Central memory CD8-positive, alpha-beta T cell (primary cell): ENCODE measurements at places on chromosomes 13 and 19.

DNA sequence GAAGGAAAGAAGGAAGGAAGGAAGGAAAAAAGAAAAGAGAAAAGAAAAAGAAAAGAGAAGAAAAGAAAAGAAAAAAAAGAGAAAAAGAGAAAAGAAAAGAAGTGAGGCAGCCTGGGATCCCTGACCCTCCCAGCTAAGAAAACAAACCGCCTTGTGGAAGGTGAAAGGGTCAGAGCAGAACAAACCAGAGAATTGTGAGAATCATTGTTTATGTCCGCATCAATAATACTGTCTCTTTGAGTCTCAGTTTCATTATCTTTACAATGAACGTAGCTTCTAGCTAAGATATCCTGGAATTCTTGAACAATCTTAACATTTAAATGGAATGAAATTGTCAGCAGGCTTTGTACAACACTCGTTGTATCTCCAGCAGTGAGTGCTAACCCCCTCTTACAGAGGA lies 66.4 kb upstream of the SERP2 start:
- no peak for DNase-seq

DNA sequence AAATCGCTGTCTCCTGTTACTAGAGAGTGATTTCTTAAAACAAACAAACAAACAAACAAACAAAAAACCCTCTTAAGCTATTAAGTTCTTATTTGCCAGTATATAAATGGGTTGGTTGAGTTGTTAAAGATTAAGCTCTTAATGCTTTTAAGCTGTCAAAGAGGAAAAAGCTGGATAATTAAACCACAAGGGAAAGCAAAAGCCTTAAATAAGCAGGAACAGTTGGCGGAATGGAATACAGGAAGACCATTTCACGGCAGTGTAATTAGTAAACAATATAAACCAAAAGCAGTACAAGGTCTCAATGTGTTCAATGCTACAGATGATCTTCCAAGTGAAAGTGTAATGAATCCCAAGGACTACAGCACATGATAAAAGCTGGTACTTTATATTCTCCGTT lies 32.2 kb upstream of the GGACT start:
- DNase-seq, result no peak

DNA sequence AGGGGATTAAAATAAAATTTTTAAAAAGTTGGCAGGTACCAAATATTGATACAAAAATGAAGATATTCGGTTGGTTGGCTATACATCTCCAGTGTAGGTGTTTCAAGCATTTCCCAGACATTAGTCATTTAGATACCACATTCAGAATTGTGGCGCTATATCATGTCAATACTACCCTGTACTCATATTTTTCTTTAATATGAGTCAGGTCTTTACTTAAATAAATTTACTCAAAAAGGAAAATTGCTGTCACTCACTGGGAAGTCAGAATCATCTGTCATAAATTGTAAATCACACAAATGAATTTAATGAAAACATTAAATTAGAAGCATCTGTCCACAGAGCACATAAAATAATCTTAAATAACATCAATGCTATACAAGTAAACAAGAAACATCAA lies 134.2 kb downstream of the TSHZ3 start:
- DNase-seq, result no peak

DNA sequence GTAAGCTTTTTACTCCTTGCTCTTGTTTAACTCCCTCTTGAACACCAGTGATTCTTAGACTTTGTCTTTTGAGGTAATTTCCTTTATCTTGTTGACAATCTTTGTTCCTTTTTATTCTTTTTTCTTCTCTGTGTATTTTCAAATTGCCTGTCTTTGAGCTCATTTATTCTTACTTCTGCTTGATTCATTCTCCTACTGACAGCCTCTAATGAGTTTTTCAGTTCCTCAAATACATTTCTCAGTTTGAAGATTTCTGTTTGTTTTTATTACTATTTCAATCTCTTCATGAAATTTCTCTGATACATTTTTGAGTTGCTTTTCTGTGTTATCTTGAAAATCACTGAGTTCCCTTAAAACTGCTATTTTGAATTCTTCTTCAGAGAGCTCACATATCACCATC lies 154.1 kb downstream of the ATP8A2 start:
- no peak for DNase-seq

DNA sequence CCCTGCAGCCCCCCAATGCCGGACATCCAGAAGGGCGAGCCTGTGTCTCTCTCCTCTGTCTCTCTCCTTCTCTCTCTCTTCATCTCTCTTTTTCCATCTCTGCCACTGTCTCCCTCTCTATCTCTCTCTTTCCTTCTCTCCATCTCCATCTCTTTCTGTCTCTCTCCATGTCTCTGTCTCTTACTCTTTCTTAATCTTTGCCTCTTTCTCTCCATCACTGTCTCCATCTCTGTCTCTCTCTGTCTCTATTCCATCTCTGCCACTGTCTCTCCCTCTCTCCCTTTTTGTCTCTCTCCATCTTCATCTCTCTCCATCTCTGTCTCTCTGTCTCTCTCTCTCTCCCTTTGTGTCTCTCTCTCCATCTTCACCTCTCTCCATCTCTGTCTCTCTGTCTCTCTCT lies 25.7 kb upstream of the TCF3 start:
- DNase-seq, result no peak

GRCh38 chr19:16003391-16003790 lies 54.6 kb downstream of the OR10H4 start:
- DNase-seq, result no peak

- peak; percentile 82 for DNase-seq
Measured at GRCh38 chr19:8209462-8210378, 550 bp downstream of the CERS4 start.

- DNase-seq, result no peak
Measured at GRCh38 chr19:3499738-3500428, 591 bp downstream of the DOHH start.

DNA sequence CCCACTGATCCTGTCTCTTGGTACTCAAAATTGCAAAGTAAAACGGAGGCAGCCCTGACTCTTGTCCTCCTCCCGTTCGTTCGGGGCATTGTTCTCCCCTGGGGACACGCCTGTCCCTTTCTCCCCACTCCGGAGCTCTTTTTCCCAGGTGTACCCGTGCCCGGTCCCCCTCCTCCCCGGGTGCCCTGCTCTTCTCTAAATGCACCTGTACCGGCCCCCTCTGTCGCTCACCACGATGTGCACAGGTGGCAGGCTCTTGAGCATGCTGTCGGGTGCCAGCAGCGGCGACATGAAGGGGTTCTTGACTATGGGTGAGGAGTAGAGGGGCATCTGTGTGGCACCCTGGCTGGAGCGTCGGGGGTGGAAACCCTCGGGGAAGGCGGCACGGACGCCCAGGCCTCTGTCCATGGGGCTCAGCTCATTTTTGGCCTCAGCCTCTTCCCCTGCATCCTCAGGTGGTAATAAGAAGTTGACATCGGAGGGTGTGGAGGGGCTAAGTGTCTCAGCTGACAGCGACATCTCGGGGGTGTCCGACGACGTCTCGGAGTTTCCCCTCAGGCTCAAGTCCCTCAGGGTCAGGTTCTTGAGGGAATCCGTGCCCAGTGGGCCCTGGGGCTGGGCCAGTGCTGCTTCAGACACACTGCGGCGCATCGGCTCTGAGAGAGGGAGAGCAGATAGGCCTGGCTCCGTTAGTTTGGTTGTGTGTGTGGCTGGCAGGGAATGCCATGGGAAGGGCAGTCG lies 12.4 kb upstream of the CNFN start:
- no peak for DNase-seq

GRCh38 chr13:112622375-112622774 lies 34.4 kb upstream of the TUBGCP3 start:
- DNase-seq, result no peak

DNA sequence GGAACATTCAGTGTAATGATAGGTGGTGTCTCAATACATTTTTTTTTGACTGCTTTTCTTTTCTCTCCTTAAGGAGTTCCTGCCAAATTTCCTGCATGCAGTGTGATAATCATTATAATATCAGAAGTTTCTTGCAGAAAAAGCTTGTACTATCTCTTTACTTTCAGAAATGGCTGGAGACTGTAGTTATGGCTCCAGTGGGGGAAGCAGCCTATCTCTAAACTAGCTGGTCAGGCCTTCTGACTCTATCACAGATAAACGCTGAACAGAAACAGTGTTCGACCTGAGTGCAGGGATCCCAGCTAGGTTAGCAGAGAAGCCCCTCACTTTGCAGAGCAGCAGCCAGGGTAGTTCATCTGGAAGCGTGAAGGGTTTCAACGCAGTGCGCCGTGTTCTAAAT lies 1.9 kb downstream of the CCNE1 start:
- DNase-seq, result no peak

DNA sequence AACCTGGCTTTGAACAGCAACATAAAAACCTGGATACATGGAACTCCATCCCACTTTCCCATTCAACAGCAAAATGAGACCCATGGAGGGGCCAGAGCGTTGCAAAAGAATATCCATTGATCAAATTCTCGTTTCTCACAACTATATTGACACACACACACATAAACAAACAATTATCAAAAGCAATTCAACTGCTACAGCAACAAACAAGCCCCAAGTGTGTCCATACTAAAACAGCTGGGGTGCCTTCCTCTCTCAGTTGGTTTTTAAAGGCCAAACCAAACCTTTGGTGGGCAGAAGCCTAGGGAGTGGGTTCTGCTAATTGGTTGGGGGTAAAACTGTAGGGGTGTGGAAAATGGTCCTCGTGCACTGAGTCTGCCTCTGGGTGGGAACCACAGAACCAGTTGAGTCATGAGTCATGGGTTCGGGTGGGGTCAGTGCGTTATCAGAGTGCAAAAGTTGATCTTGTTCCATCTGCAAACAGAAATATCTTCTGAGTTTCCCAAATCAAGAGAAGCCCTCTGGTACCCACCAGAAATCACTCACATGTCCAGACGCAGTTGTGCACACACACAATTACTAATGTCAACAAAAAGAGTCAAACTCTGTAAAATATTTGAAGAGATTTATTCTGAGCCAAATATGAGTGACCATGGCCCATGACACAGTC lies 18.5 kb downstream of the GPR42 start:
- DNase-seq, result no peak

DNA sequence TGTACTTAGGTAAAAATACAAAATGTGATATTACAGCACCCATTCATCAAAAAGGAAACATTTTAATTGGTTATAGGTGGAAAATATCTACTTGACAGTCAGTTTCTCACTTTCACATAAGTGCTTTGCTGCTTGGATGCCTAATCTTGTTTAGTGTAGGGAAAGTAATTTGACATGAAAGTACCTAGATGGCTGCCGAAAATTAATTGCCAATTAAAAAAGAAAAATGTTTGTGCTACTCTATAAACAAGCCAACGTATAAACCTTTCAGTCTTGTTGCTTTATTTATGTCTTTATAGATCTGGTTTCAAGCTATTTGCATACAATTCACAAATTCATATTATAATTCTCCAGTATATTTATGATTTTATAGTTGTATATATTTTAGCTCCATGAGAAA lies 729.9 kb downstream of the DACH1 start:
- DNase-seq, result no peak

GRCh38 chr19:55146078-55146704 lies 2.8 kb downstream of the TNNT1 start:
- DNase-seq, result no peak

GRCh38 chr13:35484384-35484783 lies 7.9 kb upstream of the MAB21L1 start:
- no peak for DNase-seq

- no peak for DNase-seq
Measured at GRCh38 chr19:57559008-57559403, 657 bp downstream of the ZNF550 start.
